ENCODE measurements at places on chromosomes 3 and 15.

GRCh38 chr3:175207361-175207760, 348.2 kb downstream of the NAALADL2 start:
- DNase-seq, result no peak

DNA sequence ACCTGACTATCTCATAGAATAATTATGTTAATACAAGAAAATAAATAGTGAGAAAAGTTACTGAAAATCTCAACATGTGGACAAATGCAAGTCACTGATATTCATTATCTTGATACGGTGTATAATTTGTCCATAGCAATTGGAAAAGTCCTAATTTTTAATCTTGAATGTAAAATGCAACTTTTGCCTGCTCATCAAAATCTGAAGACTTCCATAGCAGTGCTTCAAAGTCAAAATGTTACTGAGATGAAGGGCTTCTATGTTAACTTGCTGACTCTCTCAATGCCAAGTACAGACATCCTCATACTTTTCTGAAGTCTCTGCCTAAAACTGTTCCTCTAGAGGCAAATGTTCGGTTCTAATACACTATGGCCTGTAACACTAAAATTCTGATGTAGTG, 1300.1 kb upstream of the EPHA6 start:
- no peak for DNase-seq

GRCh38 chr3:35380196-35380595, 259.1 kb upstream of the ARPP21 start:
- no peak for DNase-seq

DNA sequence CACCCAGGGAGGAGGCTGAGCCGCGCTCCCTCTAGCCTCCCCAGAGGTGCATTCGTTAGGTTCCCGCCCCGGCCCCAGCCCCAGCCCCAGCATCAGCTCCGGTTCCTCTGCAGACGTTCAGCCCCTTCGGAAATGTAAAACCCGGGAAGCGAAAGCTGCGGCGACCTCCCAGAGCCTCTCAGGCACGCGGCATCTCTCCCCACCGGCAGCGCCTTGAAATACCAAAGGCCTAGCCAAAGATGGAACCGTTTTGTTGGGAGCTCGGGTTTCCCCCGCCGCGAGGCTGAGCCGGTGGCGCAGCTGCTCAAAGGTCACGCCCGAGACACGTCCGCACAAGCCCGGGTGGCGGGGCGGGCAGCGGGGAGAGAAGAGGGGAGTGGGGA, 77.8 kb upstream of the HES1 start:
- peak; percentile 34 for DNase-seq

GRCh38 chr3:129461461-129462146, 21.6 kb downstream of the IFT122 start:
- no peak for DNase-seq

All from bone marrow (tissue), 2 donors.